ENCODE measurements at places on chromosomes 2 and 18.

- no peak for DNase-seq
Measured at GRCh38 chr2:134372611-134373131, 118.8 kb downstream of the MGAT5 start.

- DNase-seq: no peak
Measured at GRCh38 chr2:46576875-46577274, 97.5 kb downstream of the TMEM247 start.

DNA sequence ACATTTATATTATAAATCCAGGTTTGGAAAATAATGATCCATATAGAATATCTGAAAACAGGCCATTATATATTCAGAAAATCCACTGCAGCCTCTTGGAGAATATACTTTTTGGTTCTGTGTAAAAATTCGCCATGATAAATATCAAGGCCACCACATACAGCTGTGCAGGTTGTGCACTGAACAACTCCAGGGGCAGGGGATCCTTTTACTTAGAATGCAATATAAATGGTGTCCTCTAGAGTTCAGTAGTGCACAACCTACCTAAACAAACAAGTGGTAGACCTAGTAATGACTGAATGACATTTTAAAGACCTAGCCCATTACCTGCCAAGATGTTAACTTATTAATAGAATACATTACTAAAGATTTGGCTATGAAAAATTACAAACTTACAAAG is 22.4 kb downstream of the MOGAT1 start:
- DNase-seq: no peak

DNA sequence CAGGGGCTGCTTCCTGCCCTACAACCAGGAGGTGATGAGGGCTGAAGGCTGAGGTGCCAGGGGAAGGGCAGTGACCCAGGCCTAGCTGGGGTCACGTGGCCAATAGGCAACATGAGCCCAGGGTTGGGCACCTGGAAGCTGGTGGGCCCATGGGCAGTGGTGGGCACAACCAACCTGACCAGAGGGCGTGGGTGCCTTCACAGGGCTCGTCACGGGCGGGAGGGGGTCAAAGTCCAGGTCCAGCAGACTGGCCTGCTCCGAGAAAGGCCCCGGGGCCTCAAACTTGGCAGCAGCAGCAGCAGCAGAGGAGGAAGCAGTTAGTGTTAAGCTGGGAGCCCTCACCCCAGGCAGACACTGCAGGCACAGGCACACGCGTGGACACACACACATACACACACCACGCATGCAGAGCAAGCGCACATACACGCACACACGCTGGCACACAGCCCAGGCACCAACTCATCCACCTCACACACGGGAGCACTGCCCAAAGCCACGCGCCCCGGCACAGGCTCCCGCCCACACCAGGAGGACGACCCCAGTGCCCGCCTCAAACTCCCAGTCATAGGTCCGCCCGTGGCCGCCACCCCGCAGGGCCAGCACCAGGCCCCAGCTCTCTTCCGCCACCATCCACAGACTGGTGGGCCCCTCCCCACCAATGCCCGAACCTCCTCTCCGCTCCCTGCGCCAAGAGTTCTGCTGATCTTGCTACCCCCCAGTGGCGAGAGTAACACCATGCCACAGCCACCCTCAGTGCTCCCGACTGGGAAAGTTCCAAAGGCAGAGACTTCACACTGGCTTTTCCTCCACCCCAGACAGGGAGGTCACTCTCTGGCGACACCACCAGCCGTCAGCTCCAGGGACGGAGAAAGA is 53.0 kb downstream of the BIN1 start:
- DNase-seq: no peak

DNA sequence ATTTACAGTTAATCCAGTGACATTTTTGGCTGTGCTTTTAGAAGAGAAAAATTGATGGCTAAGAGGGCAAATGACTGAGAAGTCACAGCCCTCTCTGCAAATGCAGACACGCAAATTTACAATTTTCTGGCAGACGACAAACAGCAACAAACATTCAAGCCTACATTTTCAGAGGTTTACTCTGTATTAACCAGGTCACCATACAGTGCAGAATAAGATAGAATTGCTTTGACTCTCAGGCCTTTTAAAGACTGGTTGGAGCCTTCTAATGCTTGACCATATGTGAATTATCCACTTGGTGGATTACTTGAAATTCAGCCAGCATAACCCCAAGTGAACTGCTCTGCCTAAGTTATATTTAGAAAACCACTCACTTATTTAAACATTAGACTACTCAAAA is 280.9 kb upstream of the STON1 start:
- no peak for DNase-seq

DNA sequence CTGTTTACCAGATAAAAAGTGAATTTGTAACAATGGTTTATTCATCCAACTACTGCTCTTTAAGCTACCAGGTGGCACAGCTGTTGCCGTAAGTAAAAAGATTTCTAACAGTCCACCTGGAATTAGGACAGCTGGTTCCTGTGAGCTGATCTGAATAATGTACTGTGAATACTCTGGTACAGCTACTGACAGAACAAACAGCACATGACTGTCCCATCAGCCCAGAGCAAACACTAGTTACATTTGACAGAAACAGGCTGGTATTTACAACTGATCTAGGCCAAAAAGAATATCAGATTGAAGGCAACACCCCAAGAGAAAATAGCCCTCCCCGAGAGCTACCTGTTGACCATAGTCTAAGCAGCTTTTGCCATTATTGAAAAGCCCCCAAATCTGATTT is 840.4 kb downstream of the CPS1 start:
- no peak for DNase-seq

DNA sequence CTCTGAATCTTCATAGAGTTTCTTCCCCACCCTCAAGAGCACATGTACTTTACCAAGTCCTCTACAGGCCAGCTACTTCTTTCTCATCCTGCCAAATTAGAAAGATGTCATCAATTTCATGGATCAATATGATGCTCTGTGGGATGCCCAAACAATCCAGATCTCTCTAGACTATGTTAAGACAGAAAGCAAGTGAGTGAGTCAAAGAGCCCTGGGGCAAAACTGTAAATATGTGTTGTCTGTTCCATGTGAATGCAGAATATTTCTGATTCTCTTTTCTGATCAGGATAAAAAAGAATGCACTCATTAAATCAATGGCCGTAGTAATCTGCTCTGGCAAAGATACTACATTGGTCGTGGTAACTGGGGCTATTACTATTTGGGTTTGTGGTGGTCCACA is 53.1 kb upstream of the ROCK2 start:
- DNase-seq: no peak

DNA sequence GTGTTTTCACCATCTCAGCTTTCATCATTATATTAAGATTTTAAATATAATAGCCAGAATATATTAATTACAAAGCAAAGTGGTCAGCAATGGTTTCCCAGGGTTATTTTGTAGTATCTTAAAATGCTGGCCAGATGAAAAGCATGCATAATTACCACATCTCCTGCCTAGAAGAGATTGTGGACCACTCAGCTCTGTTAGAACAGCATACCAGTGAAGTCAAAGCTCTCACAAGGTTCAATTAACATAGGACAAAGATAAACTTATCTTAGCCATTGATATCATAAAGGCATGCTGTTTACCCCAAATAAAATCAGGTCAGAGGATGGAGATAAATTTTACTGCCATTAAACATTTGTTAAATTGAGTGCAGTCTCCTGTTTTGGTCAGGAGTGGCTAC is 19.3 kb upstream of the PDE1A start:
- no peak for DNase-seq

GRCh38 chr2:40859617-40860016 is 407.7 kb upstream of the SLC8A1 start:
- no peak for DNase-seq

Data from H54 (cell line).